ENCODE measurements at places on chromosomes 3 and 15. TPM values are rescaled to one million over a fixed set of nuclear protein-coding genes. Genes with fewer than 3 reads are reported as not detected.

TF gene
- total RNA-seq, result not detected

CLDN16 gene
- under 0.01 TPM for total RNA-seq

CLRN1 gene
- not detected for total RNA-seq

DNA sequence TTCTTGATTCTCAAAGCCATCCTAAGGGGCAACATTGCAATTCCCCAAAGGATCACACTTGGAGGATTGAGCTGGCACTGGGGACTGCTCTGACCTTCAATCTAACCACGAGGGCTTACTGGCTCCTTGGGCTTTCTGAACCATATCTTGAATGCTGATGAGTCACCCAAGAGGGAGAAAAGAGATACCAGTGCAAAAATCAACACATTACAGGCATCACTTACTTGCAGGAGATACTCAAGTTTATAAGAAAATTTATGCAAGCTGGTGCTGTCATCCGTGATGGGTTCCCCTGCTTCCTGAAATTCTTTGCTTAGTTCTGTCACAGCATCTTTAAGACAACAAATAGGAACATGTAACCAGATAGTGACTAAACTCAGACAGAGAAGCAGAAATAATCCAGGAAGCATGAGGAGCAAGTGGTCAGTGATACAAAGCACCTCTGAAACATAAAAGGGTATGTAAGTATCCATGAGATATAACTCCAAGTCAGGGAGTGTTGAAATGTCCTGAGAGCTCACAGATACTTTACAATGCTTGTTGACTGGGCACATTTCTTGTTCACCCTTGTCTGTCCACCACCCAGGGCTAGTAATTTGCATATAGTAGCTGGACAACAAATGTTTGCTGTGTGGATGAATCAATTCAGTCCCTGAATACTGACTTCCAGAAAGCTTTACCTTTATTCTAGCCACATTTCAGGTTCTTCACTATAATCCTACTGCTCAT, 14.1 kb downstream of the FYCO1 start:
- DNase-seq, result peak; percentile 76

GRCh38 chr15:42289166-42289565, 15.9 kb upstream of the TMEM87A start:
- no peak for DNase-seq

DNA sequence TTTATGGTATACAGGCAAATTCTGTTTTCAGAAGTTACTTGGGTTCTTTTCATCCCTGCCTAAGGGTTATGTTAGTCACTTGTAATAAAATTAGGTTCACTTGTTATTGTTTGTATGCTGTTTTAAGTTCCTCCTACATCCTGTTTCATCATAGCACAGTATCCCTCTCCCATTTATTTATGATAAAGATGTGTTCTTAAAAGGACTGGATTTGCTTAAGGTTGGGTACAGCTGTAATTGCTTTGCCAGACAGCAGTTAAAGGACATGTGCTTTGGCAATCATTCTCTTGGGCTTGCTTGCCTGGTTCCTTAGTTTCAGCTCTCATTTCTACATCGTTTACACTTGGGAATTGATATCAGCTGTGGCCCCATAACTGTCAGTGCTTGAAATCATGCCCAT, 11.7 kb downstream of the ATP2C1 start:
- DNase-seq, result peak; percentile 52

- peak; percentile 4 for DNase-seq
Observed at GRCh38 chr3:127124120-127124519, 68.8 kb upstream of the PRR23E start.
